Amygdala (tissue), 56 donors: ENCODE measurements at places on chromosomes 7 and 10.

GRCh38 chr10:22992621-22993020 lies 64.8 kb downstream of the ARMC3 start:
- no peak for DNase-seq

DNA sequence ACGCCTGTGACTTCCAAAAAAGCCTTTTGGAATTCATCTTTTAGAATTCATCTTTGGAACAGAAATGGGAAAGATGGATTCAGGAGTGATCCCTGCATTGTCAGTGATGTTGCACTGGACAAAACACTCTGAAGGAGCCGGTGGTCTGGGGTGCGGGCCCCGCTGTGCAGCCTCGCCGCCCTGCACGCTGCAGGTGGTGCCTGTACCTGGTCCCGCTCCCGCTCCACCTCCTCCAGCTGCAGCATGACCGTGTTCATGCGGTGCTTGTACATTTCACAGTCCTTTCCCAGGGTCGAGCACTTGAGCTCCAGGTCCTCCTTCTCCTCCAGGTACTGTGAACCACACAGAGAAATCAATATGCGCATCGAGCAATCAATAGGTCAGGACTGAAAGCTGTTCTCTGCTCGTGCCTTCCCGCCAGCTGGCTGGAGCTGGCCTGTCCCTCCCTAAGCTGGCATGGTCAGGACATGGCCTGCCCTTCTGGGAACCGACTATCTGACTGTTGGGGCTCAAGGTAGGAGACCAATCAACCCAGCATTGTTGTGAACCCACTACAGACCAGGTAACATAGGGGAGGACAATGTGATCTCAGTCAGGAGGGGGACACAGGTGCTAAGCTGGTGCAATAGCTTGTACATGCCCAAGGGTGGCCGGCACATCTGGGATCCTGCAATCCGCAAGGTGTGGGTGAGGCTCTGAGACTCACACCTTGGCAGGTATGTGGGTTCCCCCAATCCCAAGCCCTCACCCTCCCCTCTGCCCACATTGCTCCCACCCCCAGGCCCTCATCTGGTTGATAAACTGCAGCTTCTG lies 93.8 kb upstream of the GNA12 start:
- DNase-seq = no peak

DNA sequence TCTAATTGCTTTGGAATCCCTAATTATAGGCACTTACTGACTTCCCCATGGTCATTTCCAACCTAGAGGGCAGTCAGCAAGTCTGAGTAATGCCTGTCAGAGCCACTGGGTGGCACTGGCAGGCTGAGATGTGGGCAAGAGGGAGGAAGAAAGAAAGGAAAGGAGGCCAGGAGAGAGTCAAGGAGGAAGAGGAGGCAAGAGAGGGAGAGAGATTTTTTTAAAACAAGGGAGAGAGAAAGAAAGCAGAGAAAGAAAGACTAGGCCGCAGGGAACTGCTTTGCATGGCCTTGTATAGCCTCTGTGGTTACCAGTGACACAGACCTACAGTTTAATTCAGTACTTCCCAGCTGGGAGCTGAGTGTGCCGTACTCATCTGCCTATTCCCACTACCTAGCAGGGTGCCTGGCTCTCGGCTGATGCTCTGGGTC lies 210.4 kb upstream of the ADO start:
- no peak for DNase-seq

- no peak for DNase-seq
Measured at GRCh38 chr7:140160308-140160707, 16.5 kb downstream of the KDM7A start.

DNA sequence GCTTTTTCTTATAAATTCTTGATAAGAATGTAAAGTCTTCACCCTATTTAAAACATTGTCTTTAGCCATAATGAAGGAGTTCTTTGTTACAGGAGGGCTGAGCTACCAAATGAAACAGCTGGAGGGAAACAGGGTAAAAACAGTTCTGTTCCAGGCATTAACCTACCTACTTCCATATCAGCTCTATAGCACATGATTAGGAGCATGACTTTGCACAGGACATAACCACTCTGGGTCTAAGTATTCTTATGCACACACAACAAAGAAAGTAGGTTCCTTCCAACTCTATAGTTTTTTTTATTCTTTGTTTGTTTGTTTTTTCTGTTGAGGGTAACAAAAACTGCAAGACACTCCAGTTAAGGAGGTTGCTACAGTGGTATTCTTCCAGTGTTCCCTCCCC lies 52.7 kb downstream of the SCIN start:
- DNase-seq = no peak

- no peak for DNase-seq
Measured at GRCh38 chr7:29255199-29255878, 60.8 kb downstream of the CHN2 start.

DNA sequence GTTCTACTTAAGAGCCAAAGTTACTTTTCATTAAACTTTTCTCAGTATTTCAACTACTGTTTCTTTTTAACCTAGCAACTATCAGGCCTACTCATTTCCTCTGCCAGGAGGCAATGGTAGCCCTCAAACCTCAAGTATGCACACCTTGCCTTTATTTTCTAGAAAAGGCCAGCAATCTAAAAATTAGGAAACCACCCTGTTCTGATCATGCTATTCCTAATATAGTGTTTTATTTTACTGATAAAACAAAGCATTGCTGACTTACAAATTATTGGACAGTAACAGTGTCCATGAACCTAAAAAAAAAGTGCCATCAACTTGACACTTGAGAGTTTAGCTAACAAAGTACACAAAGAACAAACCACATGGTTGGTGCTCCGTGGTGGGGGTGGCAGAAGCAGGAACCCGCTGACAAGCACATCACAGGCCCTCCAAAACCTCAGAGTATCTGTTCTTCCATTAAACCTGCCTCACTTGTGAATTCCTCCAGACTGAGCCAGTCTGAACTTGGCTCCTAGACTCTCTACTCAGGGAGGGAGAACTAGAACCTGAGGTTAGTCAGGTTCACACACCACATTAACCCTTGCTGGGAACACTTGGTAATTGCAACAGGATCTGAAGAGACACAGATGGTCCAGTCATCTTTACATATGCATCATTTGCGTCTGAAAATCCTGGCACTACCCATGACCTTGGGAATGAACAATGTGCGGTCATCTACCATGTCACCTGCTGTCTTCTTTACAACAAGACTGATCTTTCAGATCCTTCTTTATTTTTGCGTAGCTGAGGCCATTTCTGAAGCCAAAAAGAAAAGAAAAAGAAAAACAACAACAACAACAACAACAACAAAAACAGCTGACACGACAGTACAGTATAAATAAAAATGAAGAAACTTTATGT lies 31.9 kb downstream of the PIP4K2A start:
- DNase-seq = no peak
